ENCODE measurements at places on chromosomes 5 and 9.

- DNase-seq = no peak
Measured at GRCh38 chr9:83986765-83987401, 6.3 kb downstream of the RMI1 start.

DNA sequence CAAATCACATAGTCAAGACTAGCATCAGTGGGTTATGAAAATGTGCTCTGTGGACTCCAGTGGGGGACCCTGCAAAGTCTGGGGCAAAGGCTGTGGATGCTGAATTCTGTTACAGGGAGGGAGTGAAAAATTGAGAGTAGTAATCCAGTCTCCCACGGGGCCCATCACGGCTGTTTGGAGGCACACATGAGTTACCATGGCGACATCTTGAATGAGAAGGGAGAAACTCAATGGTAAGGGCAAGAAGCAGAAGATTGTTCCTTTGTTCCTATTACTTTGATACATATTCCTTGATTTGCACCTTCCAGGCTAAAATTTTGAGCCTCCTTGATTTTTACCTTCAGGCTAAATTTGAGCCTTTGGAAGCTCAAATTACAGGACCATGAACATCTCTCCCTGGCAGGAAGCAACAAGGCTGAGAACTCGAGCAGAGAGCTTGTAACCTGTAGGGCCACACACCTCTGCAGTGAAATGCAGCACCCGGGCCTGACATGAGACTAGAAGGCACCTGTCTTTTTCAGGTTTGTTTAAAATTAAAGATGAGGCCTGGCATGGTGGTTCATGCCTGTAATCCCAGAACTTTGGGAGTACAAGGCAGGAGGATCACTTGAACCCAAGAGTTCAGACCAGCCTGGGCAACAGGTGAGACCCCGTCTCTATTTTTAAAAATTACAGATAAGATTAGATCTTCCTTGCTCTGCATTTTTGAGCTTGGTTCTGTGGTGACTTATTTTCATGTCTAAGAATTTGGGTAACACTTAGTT, 31.0 kb upstream of the ZFR start:
- DNase-seq = no peak

DNA sequence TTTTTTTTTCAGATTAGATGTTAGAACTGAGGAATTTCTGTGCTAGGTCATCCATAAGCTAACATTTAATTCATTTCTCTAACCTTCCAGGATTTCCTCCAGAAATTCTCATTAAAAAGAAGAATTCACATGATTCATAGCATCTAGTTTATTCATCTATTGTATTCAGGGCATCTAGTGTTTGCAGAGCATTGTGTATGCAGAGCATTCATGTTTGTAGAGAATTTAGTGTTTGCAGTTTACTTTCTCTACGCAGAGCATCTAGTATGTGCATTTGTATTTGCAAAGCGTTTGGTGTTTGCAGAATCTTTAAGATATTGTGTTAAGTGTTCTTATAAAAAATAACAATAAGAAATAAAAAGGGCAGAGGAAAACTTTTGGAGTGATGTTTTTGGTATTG, 491.1 kb downstream of the MTRR start:
- no peak for DNase-seq

GRCh38 chr5:149610589-149611255, 29.4 kb downstream of the ARHGEF37 start:
- no peak for DNase-seq

GRCh38 chr9:19049917-19050636, 850 bp downstream of the RRAGA start:
- no peak for DNase-seq

GRCh38 chr9:36207546-36208012, 16.9 kb downstream of the CLTA start:
- DNase-seq = no peak

- DNase-seq = no peak
Measured at GRCh38 chr9:115118879-115119218, 892 bp upstream of the TNC start.

GRCh38 chr5:159386028-159386711, 55.9 kb upstream of the IL12B start:
- DNase-seq = no peak

GRCh38 chr5:79932510-79933504, 58.3 kb downstream of the MTX3 start:
- DNase-seq = no peak

All from 8988T (cell line).